ENCODE measurements at places on chromosomes 2 and 18.
A peak's percentile ranks its signal among the peaks of the same experiment; 100 is the strongest.

DNA sequence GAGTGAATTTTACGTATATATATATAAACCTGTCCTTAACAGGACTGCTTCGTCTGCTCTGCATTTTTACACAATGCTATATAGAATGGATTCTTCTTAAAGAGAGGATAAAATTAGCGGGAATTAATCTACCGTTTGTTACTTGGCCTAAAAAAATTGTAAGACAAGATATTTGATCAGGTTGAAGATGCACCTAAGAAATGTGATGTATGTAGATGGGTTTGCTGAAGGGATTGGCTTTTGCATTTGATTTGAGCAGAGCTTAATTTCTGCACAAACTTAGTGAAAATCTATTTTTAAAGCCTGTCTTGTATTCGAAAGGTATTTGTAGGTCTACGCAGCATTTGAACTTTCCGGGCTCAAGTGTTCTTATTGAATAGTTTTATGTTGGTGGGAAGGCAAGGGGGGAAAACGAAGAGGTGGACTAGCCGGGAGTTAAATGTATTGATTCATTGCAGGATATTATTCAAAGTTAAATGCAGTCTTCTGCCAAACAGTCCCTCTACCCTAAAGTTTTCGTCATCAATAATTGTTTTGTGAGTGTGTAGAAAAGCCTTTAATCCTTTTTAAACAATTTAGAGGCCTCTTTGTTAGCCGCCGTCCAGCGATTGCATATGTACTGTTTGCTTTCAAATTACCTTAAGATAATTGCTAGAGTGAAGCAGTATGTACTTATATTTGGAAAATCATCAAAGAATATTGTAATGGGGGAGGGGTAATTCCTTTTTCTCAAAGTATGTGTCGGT, 1.2 kb downstream of the PPP1CB start:
- no peak for DNase-seq

- DNase-seq: no peak
These were observed 99.2 kb downstream of the PTPRM start for GRCh38 chr18:7666195-7666776.

DNA sequence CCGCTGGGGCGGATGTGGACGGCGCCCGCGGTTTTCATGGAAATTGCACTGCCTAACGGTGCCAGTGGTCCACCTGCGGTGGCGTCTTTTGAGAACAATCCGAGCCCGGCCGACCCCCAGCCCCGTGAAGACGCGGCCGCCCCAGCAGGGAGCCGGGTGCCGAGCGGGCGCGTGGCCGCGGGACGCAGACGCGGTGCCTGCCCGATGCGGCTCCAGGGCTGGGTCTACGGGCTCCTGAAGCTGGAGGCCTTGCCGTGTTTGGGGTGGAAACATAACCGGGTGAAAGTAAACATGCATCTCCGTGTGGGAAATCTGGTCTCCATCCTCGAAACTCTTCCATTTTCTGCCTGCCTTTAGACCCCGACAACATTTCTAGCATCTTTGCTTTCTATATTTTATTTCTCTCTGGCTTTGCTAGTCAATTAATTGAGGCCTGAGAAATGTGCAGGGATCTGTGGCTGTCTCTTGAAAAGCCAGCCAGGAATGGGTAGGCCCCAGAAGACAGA, 572 bp downstream of the INPP4A start:
- peak; percentile 44 for DNase-seq

DNA sequence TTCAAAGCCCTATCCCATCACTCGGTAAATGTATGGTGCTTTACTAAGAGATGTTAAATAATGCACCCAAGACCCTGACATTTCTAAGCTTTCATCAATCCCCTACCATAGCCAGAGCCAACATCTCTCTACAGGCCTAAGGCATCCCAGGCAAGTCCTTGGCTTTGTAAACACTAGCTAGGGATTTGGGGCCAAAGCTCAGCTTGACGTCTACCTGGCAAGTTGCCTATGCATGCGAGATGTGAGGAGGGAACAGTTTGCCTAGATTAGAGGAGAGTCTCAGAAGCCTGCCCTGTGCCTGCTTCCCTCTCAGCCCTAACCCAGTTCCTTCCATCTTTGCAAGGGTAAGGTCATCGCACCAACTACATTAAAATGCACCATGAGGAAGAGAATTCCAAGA, 221.5 kb upstream of the NCKAP5 start:
- DNase-seq: no peak

DNA sequence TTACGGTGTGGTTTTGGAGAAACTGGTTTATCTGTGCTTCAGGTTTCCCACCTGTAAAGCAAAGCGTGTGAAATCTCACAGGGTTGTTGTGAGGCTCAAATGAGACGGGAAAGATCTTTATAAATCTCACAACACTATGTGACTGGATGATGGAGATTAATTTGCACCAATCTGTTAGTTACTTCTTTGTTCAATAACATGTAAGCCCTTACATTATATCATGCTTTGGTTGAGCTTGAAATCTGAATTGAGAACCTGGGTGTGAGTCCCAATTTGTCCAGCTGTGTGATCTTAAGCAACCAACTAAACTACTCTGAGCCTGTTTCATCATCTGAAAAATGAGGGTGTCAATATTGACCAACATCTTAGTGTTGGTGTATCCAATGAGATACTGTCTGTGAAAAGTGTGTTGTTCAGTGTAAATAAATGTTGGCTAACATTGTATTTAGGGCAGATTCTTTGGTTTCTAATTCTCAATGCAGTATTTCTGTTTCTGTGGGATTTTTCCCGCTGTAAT, 741 bp upstream of the GCKR start:
- DNase-seq: no peak

- no peak for DNase-seq
These were observed 624.3 kb upstream of the FANCL start for GRCh38 chr2:58865436-58865835.

GRCh38 chr18:21550510-21550970, 50.0 kb downstream of the ESCO1 start:
- no peak for DNase-seq

- no peak for DNase-seq
These were observed 151.0 kb downstream of the HDAC4 start for GRCh38 chr2:239249776-239250175.

- DNase-seq: no peak
These were observed 1113.9 kb upstream of the ACVR2A start for GRCh38 chr2:146730882-146731281.

- DNase-seq: no peak
These were observed 102.6 kb downstream of the POLR1A start for GRCh38 chr2:86003104-86003503.

DNA sequence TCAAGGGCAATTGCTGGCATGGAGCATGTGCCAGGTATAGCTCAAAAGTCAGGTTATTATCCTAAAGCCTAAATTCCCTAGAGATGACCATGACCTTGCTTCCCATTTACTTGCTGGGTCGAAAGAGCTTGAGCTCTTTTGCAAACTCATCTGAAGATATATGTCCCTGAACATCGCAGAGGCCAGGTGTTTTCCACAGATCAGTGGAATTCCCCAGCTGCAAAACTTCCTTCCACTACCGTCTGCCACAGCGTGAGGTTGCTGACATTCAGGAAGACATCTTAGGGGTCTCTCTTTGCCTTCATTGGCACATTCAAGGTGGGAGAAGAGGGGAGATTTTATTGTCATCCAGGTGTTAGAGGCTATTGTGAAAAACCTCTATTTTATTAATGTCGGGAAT, 171.0 kb downstream of the MIB1 start:
- no peak for DNase-seq

- no peak for DNase-seq
These were observed 10.6 kb downstream of the MFSD6 start for GRCh38 chr2:190418727-190419126.

- no peak for DNase-seq
These were observed at the start of gene L3MBTL4 for GRCh38 chr18:6414723-6415417. TSS of gene L3MBTL4 (minus strand) at chr18:6414911. CDS start at chr18:6311625, 103,286 bp downstream.

DNA sequence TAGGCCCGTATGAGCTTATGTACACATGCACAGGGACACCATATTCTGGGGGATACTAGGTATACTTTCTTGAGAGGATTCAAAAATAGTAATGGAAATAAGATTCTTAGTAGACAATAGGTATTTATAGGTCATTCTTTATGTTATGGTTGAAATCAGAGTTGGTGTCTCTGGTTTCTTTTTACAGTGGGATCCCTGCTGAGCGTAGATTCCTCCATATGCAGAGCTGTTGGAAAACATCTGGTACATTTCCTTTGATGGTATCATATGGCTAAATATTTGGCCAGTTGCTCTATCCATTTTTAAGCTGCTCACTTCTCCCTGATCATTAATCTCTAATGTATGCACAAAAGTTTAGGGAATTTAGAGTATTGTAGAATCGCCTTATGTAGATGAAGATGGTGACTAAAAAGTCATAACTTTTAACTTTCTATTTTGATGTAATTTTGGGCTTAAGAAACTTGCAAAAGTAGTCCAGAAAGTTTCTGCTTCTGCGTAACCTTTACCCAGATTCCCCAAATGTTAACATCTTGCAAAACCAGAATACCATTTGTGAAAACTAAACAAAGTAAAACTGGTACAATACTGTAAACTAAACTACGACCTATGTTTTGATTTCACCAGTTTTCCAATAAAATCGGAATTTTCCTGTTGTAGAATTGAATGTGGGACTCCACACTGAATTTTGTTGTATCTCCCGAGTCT, 5.4 kb downstream of the ARHGAP28 start:
- DNase-seq: no peak

GRCh38 chr2:210442457-210442856, 34.1 kb downstream of the LANCL1 start:
- DNase-seq: no peak

DNA sequence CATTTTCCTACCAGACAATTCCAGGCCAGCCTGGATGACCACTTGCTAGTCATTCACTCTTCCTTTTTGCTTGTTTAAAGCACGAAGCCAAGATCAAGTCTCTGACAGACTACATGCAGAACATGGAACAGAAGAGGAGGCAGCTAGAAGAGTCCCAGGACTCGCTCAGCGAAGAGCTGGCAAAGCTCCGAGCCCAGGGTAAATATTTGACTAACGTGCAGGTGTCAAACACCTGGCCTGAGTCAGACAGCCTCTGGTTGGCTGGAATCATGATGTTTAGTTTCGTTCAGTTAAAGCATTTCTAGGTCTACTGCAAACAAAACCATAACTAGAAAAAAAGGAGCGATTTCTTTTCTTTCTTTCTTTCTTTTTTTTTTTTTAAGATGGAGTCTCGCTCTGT, 44.2 kb upstream of the LYPD6B start:
- DNase-seq: no peak

GRCh38 chr18:54162431-54162830, 62.0 kb downstream of the MBD2 start:
- DNase-seq: peak; percentile 26

GRCh38 chr2:130372055-130372832, 16.4 kb downstream of the PTPN18 start:
- peak; percentile 88 for DNase-seq

DNA sequence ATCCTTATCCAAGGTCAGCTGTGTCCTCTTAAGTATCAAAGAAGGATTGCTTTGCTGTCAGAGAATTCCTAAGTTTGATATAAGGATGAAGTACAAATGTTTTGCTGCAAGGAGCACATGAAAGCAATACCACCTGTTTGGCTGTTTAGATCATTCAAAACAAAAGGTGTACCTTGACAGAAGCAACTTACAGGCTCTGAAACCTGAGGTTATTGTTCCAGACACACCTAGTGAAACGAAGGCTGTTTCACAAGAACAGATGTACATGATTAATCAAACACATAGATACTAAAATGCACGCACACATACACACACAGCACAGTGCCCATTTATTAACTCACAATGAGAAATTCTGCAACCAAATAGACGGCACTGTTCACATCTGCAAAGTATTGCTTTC, 166.2 kb downstream of the RBM43 start:
- DNase-seq: no peak

DNA sequence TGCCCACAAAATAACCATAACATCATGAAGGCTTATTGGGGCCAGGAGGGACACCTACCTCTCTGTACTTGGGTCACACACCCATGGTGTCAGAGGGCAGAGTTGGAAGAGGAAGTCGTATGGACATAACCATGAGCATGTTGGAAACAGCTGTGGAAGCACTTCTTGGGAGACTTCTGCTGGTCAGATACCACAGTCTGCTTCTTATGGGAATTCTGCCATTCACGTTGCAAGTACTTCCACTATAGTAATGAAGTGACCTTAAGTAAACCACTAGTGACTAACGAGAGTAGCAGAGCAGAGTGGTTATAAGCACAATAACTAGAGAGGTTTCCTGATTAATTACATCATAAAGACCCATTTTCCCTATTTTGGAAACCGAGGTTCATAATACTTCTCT, 61.1 kb upstream of the TFPI start:
- no peak for DNase-seq

DNA sequence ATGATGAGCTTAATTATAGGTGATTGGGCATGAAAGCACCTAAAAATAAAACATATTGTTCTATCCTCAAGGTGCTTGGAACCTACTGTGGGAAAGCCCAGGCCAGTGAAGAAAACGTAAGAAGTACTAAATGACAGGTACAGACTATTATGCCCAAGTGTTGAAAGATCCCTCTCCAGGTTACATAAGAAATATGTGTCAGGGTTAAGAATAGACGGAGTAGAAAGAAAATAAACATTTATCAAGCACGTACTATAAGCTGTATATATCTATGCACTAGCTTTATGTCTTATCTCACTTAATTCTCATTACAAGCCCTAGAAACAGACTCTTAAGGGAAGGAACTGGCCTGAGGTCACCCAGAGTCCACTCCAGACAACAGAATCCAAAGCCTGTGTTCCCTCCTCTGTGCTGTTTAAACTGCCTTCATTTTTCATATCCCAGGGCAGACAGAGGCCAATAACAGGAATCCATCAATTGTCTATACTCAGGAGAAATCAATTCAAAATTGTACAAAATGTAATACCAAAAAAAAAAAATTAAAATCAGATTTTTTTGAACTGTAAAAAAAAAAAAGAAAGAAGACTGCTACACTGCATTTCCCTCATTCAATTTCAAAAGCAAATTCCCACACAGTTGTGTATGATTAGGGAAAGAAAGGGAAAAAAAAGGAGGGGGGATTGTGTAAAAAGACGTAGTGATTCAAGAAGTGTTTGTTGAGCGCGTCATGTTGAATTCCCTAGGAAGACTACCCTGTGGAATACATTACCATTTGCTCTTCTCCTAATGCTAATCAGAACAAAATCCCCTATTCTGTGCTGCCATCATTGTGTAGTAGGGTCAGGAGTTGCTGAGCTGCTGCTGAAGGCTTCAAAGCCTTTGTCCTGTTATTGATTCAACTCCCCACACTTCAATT, 156.3 kb downstream of the IRS1 start:
- DNase-seq: no peak

DNA sequence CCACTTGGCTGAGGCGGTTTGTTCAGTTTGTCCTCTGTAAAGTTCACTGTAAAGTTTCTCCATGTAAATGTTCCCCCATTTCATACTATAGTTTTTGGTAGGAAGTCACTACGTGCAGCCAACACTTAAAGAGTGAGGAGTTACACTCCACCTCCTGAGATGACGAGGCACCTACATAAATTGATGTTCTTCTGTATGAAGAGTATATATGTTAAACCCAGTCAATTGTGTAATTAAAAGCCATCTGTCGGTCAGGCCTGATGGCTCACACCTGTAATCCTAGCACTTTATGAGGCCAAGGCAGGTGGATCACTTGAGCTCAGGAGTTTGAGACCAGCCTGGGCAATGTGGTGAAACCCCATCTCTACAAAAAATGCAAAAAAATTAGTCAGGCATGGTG, 7.6 kb downstream of the PIGN start:
- no peak for DNase-seq
